Upper lobe of right lung (tissue), 1 donor: ENCODE measurements at places on chromosomes 16 and 17. TPM values are rescaled to one million over a fixed set of nuclear protein-coding genes. Genes with fewer than 3 reads are reported as not detected.

GRCh38 chr17:10579270-10579669 is 29.8 kb upstream of the MYH2 start:
- no peak for DNase-seq

- DNase-seq = no peak
Observed at GRCh38 chr17:27233059-27233458, 60.9 kb upstream of the WSB1 start.

DNA sequence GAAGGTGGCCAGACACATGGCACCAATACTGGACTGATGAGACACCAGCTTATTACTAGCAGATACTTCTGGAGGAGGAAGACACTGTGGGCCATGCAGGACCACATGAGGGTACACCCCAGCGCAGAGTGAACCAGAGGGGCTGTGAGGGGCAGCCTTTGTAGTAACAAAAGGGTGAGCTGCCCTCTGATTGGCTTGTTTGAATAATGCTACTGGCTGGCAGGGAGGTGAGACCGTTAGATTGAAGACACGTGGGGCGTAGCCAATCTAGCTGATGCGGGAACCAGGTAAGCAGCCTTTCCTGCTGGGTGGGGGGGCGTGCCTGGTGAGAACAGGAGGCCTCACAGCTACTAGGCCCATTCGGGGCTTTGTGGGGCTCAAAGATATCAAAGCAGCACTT is 102.8 kb upstream of the SEC14L1 start:
- no peak for DNase-seq

- DNase-seq = no peak
Observed at GRCh38 chr17:49401971-49402611, 12.6 kb downstream of the PHB1 start.

- DNase-seq = no peak
Observed at GRCh38 chr17:45256114-45256966, 5.6 kb downstream of the SPATA32 start.

DNA sequence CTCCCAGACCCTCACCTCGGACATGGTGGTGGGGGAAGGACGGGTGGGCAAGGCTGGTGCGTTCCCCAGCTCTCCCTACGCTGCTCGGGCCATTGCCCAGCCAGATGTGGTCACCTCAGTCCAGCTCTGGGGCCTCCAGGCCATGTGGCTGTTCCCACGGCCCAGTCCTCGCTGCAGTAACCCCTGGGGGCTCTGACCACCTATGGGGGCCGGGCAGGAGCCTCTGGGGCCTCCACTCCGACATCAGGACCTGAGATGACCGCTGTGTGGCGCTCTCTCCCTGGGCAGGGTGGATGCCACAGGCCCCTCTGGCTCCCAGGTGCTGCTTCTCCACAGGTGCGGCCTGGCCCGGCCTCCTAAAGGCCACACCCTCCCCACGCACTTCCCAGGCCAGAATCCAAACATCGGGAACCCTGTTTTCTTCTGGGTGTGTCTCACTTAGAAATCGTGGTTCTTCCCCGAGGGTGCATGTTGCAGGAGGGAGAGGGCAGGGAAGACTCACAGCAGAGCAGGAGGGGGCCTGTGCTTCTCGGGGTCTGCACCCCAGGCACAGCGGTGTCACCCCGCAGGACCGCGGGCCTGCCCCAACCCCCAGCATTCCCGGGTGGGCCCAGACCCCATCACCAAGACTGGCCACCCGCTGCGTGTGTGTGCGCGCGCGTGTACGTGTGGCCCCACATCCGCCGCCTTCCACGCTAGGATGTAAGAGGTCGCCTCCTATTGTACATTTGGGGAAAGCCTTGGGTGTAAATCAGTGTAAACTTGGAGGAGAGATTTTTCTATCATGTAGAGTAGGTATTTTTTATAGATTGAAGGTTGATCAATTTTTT is 5.9 kb upstream of the CAPN15 start:
- DNase-seq = no peak

DNA sequence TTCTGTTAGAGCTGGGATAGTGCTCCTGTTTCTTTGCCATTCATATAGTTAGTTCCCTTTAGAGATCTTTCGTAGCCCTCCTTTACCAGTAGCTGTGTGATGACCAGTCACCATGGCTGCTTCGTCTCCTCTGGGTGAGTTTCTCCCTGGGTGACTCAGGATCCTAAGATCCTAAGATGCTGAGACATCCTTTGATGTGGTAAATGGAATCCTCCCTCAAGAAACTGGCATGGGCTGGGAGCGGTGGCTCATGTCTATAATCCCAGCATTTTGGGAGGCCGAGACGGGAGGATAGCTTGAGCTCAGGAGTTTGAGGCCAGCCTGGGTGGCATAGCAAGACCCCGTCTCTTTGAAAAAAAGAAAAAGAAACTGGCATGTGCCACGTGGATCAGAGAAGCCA is 5.9 kb downstream of the PHAF1 start:
- no peak for DNase-seq

DNA sequence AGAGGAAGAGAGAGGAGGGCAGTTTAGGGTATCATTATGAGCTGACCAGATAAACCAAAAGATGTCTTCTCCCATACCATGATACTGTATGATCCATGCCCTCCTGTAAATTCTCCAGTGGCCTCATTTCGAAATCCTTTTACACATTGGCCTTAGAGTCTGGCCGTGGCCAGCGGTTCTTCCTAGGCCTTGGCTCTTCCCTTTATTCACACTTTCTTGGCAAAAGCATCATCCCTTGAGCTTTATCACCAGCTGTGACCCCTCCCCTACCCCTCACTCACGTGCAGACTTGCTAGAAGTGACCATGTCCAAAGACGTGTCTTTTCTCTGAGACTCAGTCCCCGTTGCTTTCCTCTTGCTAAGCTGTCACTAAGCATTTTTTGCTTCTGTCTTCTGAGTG is 22.8 kb downstream of the KATNIP start:
- no peak for DNase-seq

GRCh38 chr17:75010683-75011400 is 1.6 kb upstream of the MRPL58 start:
- DNase-seq = no peak

DNA sequence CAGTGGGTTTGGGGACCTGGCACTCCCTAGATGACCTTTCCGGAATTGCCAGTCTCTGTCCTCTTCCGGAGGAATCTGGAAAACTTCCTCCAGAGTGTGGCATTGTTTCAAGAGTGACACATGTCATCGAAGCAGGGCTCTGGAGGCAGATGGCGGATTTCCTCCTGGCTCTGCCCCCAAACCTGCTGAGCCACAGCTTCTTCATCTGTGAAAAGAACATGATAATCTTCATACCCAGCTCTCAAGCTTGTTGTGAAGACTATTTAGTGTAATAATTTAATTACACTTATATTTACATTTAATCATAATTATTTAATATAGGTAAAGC is 19.7 kb upstream of the TEX2 start:
- DNase-seq = no peak

DNA sequence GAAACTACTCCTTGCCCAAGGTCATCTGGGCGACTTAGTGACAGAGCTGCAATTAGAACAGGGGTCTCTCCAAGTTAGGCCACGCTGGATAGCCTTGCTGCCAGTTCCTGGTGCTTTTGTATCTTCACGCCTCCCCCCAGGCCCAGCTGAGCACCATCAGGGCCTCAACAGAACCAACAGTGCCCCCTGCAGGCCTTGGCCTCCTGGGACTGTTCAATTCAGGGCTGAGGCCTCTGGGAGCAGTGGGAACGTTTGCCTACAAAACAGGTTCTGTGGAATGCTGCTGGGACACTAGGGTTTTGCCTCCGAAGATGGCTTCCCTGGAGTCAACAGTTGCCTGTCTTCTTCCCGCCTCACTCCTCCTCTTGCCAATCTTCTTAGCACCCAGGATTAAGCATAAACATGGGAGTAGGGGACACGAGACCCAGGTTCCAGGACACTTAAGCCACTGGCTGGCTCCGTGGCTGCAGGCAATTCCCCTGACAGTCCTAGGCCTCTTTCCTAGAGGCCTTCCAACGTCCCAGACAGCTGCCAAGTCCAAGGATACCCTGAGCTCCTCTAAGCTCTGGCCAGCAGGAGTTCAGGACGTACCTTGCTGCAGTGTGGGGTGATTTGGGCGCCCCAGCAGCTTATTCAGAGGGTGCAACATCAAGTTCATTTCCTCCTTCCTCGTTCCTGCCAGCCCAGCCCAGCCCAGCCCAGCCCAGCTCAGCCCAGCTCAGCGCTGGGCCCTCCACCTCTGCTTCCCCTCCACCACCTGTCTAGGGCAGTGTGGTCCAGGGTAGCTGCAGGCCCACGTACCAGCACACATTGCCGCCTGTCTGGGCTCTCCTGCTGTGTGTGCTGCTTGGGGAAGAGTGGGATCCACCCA is 246.6 kb upstream of the RPL38 start:
- DNase-seq = peak; percentile 70

- no peak for DNase-seq
Observed at GRCh38 chr17:16155536-16155935, 59.8 kb downstream of the NCOR1 start.

DNA sequence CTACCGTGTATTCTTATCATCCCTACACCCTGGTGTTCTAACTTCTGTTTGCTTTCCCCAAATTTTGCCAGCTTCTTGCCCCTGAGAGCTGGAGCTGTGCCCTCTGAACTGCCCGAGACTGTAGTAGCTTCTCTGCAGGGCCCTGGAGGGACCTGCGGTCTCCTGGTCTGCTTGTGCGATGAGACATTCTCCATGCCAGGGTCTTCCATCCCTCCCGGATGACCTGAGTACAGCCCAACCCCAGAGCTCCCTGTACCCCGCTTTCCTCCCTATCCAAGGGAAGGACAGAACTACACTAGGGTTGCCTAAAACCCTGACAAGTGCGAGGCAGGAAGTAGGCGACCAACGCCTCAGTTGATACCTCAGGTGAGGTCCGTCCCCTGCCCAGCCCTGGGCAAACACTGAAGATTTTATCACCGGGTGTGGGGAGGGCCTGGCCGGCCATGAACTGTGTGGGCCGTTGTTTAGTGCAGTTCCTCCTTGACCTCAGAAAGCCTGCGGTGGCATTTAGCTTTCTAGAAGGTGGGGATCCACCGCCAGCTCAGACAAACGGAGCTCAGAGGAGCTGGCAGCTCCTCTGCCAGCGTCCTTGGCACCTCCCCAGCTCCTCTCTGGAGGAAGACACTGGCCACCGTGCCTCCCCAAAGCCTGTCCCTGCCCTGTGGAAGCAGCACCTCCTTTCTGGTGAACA is 13.7 kb downstream of the CANT1 start:
- peak; percentile 80 for DNase-seq

DNA sequence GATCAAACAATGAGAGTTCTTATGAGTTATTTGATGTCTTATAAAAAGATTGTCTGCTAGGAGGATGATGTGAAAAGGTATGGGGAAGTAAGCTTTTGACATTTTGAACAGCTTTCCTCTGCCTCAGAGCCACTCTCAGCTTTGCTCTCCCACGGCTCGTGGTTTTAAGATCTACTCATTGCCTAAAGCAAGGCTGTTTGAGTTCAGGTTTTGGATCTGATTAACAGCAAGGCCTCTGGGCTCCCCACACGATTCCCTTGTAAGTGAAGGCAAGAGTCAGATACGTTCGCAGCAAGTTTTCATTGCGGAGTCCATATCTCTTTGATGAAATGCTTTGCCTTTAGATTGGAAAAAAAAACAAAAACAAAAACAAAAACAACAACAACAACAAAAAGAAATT is 515.0 kb upstream of the SALL1 start:
- no peak for DNase-seq

- no peak for DNase-seq
Observed at GRCh38 chr17:58525239-58525638, 10.8 kb upstream of the MTMR4 start.

- no peak for DNase-seq
Observed at GRCh38 chr17:3411070-3411469, at the start of gene OR3A3. Gene OR3A3, plus strand, starts transcription at chr17:3411370.

- DNase-seq = no peak
Observed at GRCh38 chr17:54239291-54239690, 416.6 kb downstream of the KIF2B start.

DNA sequence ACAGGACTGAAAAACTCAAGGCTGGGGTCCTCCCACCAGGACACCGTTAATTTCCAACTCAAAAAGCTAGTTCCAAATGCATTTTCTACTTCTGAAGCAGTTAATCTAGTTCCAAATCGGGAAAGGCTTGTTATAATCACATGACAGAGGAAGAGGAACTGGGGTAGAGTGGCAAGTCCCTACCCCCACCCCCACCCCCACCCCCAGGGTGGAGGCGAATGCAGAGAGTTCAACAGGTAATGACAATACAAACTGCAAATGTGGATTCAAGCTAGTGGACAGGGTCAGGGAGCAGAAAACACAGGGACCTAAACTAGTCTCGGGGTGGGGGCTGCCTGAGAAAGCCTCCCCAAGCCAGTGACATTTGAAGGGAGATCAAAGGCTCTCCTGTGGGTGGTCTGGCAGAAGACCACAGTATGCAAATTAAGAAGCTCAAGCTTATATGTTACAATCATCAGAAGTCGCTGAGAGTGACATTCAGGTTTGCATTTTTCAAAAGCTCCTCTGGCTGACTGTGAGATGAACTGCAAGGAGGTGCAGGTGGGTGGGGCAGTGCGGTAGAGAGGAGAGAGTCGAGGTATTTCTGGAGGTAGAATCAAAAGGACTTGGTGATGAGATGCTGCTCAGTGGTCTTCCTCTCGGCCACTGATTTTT is 56.4 kb upstream of the SLC25A19 start:
- DNase-seq = no peak

The OTOP2 gene
- total RNA-seq = not detected

The C17orf50 gene
- not detected for total RNA-seq

The CES3 gene
- total RNA-seq = 3.4 TPM

The BAIAP3 gene
- 3.0 TPM for total RNA-seq

The NPEPPS gene
- total RNA-seq = 113 TPM

The TMEM235 gene
- not detected for total RNA-seq

The USP43 gene
- 4.3 TPM for total RNA-seq

The CD7 gene
- total RNA-seq = 7.2 TPM

The NUPR1 gene
- total RNA-seq = 291 TPM

The P2RX5 gene
- 1.6 TPM for total RNA-seq

The NAGS gene
- total RNA-seq = 7.1 TPM

The SYT17 gene
- total RNA-seq = 13.7 TPM

The TMEM100 gene
- total RNA-seq = 279 TPM

The KRTAP1-1 gene
- total RNA-seq = not detected
